ENCODE measurements at places on chromosomes 3 and 15.

DNA sequence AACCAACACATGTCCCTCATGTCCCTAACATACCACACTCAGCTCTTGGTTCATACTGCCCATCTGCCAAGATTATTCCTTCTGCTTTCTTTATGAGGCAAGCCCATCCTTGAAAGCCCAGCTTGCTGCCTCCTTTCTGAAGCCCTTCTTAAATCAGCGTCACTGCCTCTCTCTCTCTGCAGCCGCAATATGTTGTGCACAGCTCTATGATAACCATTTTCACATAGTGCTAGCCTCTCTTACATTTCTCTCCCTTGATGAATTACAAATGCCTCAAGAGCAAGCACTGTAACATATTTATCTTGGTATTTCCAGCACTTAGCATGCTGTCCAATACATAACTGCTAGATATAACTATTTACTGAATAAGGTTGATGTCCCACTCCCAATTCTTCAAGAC, 86.5 kb downstream of the TNIK start:
- DNase-seq: no peak

DNA sequence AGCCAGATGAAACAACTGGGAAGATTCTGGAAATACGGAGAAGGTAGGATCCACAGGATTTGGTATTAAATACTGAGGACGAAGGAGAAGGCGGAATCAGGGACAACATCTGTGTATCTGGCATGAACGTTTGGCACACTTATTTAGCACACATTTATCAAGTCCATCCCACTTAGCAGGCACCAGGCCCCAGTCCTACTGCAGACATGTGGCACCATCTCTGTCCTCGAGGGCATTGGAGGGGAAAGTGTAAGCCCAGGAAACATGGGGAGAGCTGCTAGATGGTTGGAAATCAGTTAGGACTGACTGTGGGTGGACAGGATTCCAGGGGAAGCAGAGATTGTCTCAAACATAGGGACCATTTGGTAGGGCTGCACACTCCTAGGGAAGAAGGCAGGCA, 29.0 kb upstream of the LCTL start:
- no peak for DNase-seq

- no peak for DNase-seq
Observed at GRCh38 chr15:41842229-41842628, 3.6 kb downstream of the PLA2G4B start.

DNA sequence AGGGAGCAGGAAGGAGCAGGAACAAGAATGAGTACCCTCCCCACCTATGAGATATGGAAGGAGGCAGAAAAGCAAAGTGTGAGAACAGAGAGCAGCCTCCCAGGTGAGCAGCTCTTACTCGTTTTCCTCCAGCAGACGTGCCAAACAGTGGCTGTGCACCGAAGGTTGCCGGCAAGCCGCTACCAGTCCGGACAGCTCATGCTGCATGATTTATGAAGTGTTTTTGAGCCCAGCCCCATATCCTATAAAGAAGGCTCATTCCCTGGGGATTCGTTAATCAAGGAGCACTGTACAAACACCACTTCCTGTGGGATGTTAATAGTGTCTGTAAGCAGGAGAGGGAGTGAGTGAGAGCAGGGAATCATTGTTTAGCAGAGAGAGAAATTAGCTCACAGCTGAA, 118.3 kb upstream of the FOXB1 start:
- DNase-seq: peak; percentile 18

DNA sequence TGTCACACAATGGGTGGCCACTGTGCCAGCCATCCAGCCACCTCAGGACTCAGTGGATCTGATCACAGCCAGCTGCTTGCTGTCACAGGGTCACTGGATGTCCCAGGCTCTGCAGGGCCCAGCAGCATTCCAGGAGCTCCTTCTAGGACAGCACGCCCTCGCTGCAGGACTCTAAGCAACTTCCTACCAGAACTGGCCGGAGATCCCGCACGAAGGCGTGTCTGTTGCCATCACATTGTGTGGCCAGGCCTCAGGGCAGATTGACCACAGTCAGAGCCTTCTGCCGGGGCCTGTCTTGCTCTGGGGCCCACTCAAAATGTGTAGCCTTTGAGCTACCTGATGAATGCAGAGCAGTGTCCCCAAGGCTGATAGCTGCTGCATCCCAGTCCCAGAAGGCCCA, 24.6 kb downstream of the DNAJB8 start:
- DNase-seq: no peak

GRCh38 chr15:76974456-76975036, 20.4 kb upstream of the PSTPIP1 start:
- DNase-seq: no peak

GRCh38 chr15:22918056-22918455, 62.1 kb downstream of the CYFIP1 start:
- DNase-seq: peak; percentile 70

DNA sequence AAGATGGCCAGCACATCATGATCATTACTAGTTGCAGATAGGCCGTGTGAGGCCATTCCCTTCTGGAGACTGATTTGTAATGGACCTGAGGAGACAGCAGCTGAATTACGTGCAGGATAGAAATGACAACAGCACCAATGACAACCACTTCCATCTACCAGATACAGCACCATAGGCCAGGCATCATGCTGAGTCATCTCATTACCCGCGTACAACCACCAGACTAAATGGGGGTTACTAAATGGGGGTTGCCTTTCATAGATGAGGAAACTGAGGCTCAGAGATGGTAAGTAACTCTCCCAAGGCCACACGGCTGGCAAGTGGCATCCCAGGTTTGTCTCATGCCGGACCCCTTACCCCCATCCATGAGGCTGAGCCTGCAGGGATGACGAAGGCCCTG, 32.8 kb upstream of the FAM107A start:
- no peak for DNase-seq

- no peak for DNase-seq
Observed at GRCh38 chr3:52681596-52681995, 4.1 kb downstream of the PBRM1 start.

GRCh38 chr3:127486321-127486944, 104.1 kb downstream of the TPRA1 start:
- no peak for DNase-seq

GRCh38 chr15:96585484-96586386, 255.2 kb downstream of the NR2F2 start:
- DNase-seq: peak; percentile 6

DNA sequence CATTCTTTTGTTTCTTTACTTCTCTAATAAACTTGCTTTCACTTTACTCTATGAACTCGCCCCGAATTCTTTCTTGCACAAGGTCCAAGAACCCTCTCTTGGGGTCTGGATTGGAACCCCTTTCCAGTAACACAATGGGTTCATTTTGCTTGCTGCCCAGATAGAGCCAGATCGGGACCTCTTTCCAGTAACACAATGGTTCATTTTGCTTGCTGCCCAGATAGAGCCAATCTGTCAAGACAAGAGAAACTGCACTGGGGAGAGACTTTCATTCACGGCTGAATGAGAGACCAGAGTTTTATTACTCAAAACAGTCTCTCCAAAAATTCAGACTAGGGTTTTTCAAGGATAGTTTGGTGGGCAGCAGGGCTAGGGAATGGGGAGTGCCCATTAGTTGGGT, 25.4 kb downstream of the METTL6 start:
- DNase-seq: no peak

GRCh38 chr3:38130631-38131065, 6.3 kb downstream of the ACAA1 start:
- no peak for DNase-seq

DNA sequence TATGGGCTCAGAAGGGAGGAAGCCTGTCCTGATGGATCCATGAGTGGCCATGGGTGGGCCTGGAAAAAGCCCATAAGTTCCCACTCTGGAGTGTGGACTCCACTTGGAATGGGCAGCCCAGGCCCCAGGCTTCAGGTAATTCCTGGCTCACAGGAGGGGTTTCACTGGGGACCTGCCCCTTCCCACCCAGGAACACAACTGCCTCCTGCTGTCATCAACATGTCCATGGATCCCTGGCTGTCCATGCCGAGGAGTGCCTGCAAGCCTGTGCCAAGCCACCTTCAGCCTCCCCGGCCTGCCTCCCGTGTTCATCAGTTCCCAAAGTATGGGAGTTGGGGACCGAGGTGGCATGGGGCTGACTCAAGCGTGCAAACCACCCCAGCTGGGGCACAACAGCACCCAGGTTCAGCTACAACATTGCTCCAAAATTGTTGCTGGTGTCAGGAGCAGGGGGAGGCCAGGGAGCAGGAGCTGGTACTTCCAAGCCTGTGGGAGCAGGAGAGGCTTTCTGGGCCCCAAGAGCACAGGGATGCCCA, 470.9 kb upstream of the ARL6 start:
- DNase-seq: no peak

DNA sequence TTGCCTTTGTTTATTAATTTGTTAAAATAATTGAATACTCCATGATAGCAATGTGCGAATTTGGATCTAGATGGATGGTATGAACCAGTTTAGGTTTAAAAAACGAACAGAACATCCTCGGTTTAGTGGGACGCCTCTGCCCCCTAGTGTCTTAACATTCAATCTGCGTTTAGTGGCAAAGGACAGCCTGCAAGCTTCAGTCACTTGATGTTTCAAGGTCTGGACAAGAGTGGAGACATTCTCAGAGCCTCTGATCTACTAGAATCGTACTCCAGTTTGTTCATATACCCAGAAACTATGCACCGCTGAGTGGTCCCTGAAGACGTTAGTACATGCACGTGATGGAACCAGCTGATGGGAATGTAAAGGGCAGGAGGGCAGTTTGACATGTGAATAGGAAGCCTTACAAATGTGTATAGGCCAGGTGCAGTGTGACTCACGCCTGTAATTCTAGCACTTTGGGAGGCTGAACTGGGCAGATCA, 17.8 kb upstream of the ATP13A4 start:
- peak; percentile 51 for DNase-seq

- no peak for DNase-seq
Observed at GRCh38 chr3:7444886-7445285, 584.0 kb downstream of the GRM7 start.
